ENCODE measurements at places on chromosomes 1 and 21.

GRCh38 chr21:37338671-37339551 is 27.7 kb upstream of the DYRK1A start:
- no peak for DNase-seq

- DNase-seq, result no peak
Observed at GRCh38 chr1:7857985-7858384, 5.1 kb upstream of the UTS2 start.

GRCh38 chr1:96492236-96492635 is 229.3 kb upstream of the PTBP2 start:
- DNase-seq, result no peak

GRCh38 chr1:21287905-21288514 is 2.3 kb downstream of the ECE1 start:
- DNase-seq, result no peak
